ENCODE measurements at places on chromosomes 4 and X. TPM values are rescaled to one million over a fixed set of nuclear protein-coding genes. Genes with fewer than 3 reads are reported as not detected.

DNA sequence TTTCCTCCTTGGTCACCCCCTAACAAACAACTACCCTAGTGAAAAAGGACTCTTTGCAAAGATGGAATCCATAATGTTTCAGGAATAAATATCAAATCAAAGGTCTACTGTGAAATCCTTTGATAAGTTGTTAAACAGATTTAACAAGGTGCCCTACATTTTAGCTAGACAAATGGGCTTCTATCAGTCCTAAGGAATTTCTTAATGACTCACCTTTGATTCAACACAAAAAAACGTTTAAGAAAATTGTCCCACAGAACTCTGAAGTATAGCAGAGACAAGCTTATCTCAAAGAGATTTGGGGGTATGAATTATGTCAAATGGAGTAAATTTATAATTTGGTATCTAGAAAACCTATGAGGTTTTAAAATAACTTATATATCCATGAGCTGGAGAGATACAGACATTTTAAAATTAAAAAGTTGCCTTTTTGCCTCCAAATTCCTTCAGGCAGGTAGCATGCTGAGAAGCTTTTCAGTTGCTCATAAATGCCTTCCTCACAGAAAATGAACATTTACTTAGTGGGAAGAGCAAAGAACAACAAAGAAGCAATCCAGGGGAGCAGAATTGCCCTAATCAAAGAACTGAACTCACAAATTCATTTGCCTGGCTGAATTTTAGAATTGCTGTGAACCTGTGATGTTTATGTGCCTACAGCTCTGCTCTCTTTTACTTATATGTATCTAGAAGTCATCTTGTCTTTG lies 649.3 kb downstream of the STPG2 start:
- no peaks in the 10 kb centered on the region for H3K27me3 ChIP-seq
- no peak overlapping the region for H3K27ac ChIP-seq
- no peak for DNase-seq
- H3K4me3 ChIP-seq: no peak overlapping the region

Gene TBL1X
- polyA plus RNA-seq: 11.5 TPM

Gene RASSF6
- polyA plus RNA-seq: not detected

GRCh38 chr4:91345632-91346031 lies 958.1 kb upstream of the GRID2 start:
- DNase-seq: no peak
- H3K4me1 ChIP-seq: no peaks in the 10 kb centered on the region
- H3K27ac ChIP-seq: no peak overlapping the region
- no peaks in the 10 kb centered on the region for H3K27me3 ChIP-seq
- no peak overlapping the region for H3K4me3 ChIP-seq
- H3K36me3 ChIP-seq: no peaks in the 10 kb centered on the region

Gene CSAG2
- not detected for polyA plus RNA-seq

- DNase-seq: no peak
- no peak overlapping the region for H3K4me3 ChIP-seq
- H3K4me1 ChIP-seq: peaks cover 2% of the 10 kb centered on the region
- no peak overlapping the region for H3K27ac ChIP-seq
Measured at GRCh38 chrX:73940893-73941470, 363.0 kb upstream of the ZCCHC13 start.

- H3K27ac ChIP-seq: no peak overlapping the region
- DNase-seq: no peak
- peaks cover 5% of the 10 kb centered on the region for H3K4me1 ChIP-seq
- no peaks in the 10 kb centered on the region for H3K36me3 ChIP-seq
- no peaks in the 10 kb centered on the region for H3K27me3 ChIP-seq
- H3K4me3 ChIP-seq: no peak overlapping the region
Measured at GRCh38 chrX:134998246-134998645, 7.5 kb downstream of the SMIM10 start.

DNA sequence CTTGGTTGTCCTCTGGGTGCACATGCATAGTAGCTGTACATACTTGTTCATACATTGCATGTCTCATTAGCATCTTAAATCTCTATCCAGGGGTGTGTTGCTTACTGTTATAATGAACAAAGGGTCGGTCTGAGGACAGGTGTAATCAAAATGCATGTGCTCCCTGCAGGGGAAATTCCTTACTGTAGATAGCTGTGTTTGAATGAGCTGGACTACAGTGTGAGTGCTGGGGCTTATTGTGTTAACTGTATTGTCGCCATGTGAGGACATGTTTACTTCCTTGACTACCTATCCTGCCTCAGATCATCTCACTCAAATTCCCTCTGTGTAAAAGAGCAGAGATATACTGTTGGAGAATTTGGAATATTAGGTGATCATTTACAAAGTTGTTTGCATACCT lies 98.7 kb downstream of the KLHL34 start:
- H3K27ac ChIP-seq: no peak overlapping the region
- H3K4me1 ChIP-seq: no peaks in the 10 kb centered on the region
- no peaks in the 10 kb centered on the region for H3K27me3 ChIP-seq
- H3K4me3 ChIP-seq: no peak overlapping the region

GRCh38 chr4:110449947-110450346 lies 26.0 kb upstream of the ENPEP start:
- no peak for DNase-seq
- no peak overlapping the region for H3K4me3 ChIP-seq
- no peaks in the 10 kb centered on the region for H3K4me1 ChIP-seq
- H3K27ac ChIP-seq: no peak overlapping the region
- no peaks in the 10 kb centered on the region for H3K27me3 ChIP-seq

DNA sequence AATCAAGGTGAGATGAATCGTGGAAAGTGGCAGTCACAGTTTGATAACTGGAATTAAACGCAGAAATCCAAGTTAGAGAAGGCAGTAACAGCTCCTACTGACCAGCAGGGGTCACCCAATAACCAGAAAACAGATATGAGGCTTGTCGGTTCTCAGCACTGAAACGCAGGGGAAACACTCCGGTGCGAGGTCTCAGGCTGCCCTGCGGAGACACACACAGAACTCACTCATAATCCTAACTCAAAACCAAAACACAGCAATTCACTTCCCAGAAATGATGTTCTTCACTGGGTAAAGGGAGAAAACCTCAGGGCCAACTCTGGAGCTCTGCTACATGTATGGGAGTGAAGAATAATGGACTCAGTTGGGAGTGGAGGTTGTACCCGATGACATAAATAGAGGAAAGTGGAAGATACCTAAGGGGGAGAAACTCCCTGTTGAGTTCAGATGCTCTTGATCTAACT lies 384.4 kb downstream of the RAPGEF2 start:
- no peaks in the 10 kb centered on the region for H3K27me3 ChIP-seq
- no peaks in the 10 kb centered on the region for H3K4me1 ChIP-seq
- no peak overlapping the region for H3K27ac ChIP-seq
- no peaks in the 10 kb centered on the region for H3K36me3 ChIP-seq

Data from IMR-90 (cell line).